ENCODE measurements at places on chromosomes 2 and 18.

GRCh38 chr2:46924608-46925007 is 9.0 kb upstream of the MCFD2 start:
- DNase-seq: no peak

- DNase-seq: no peak
Observed at GRCh38 chr18:69586537-69586936, 185.8 kb downstream of the DOK6 start.

- DNase-seq: no peak
Observed at GRCh38 chr2:235876099-235876679, 292.0 kb downstream of the GBX2 start.

DNA sequence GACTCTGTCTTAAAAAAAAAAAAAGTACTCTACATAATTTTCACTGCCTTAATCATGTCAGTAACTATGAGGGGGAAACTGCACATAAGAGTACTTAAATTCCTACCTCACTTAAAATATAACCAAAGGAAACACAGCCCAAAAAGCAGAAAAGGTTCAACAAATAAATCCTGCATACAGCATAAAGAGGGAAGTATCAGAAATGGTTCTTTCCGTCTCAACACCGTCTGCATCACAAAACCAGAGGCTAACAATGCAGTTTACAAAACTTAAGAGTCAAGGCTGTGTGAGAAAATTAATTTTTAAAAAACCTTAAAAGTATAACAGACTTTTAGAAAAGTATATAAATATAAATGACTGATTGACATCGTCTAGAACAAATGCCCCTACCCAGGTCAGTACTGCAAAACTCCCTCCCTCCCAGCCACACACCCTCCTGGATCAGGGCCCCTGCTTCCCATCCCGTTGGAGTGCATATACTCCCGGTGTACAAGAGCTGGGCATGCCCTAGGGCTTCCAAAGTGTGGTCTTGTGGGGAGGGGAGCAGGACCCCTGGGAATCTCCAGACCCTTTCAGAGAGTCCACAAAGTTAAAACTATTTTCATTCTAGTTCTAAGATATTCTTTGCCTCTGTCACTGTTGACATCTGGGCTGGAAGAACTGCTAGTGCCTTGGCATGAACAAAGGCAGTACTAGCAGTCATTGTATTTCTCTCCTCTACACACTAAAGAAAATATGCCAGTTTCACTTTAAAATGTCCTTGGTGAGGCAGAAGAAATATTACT is 67.0 kb upstream of the SERTAD2 start:
- DNase-seq: no peak

DNA sequence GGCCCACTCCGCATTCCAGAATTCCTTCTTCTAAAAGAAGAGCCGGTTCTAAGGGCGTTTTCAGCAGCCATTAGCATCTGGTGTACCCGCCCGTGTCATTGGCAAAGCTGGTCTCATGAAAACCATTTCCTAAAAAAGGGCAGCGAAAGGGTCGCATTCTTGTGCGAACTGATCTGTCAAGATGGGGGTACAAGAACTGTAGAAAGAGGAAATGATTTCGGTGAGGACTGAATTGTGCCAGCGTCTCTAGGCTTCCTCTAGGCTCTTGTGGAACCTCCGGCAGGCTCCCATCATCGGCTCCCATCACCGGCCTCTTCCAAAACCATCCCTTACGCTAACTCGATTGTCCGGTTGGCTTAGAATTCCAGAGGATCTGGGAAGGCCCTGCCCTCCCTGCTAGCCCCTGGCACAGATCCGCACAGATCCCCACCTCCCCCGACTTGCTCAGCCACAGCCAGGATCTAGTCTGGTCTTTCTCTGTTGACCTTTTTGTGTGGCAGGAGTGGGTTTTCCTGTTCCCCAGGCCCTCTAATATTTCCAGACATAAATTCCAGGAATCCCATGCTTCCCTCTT is 1.3 kb downstream of the RAB31 start:
- DNase-seq: no peak

- no peak for DNase-seq
Observed at GRCh38 chr18:49250816-49251388, 209.5 kb downstream of the DYM start.

- no peak for DNase-seq
Observed at GRCh38 chr2:136871424-136871823, 106.1 kb downstream of the THSD7B start.

DNA sequence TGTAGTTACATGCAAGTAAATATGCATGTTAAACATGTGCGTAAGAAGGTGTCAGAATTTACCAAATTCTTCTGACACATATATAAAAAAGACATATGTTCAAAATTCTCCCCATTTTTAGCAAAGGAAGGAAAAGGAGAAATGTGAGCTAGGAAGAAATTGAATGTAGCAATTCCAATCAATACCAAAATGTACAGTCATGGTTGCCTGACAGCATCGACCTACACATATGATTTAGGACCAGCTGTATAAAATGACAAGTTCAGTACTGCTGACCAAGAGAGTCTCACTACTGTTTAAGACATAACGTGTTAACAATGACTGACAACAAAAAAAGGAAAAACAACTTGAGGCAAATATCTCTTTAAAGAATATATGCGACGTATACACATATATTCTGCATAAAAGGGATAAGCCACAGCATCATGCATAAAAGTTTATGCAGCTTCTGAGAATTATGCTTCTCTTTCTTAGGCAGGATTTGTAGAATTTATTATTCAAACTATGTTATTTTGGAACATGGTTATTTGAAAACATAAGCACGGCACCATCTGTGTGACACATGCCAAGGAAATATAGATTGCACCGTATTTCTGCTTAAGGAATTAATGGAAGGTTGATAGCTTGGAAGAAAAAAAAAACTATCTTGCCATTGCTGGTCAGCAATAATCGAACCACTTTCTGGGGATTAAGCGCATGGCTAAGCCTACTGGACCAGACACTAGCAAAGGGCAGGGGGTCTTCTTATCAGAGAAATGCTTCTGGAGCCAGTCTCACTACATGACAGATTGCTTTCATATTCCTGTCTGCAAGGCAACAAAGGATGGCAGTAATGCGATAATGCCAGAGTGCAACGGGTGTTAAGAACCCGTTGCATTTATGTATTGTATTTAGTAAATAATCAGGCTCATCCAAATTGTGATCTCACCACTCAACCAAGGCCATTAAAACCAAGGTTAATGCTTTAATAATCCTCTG is 154.0 kb downstream of the WDPCP start:
- no peak for DNase-seq

GRCh38 chr18:78458356-78458755 is 521.3 kb upstream of the SALL3 start:
- DNase-seq: no peak

Measured in activated T-cell treated with anti-CD3 and anti-CD28 coated beads for 48 hours (primary cell).